Activated CD8-positive, alpha-beta memory T cell treated with anti-CD3 and anti-CD28 coated beads for 24 hours (primary cell): ENCODE measurements at places on chromosomes 6 and 20.

- DNase-seq, result no peak
These were observed 103.6 kb upstream of the BMP2 start for GRCh38 chr20:6663751-6664388.

- peak; percentile 9 for DNase-seq
These were observed 159.6 kb upstream of the PMEPA1 start for GRCh38 chr20:57869291-57869950.

GRCh38 chr6:28929887-28930620 lies 6.3 kb upstream of the TRIM27 start:
- no peak for DNase-seq

- no peak for DNase-seq
These were observed 1176.0 kb upstream of the GJE1 start for GRCh38 chr6:140956571-140957369.

- no peak for DNase-seq
These were observed 28.5 kb upstream of the SCUBE3 start for GRCh38 chr6:35185302-35185681.

DNA sequence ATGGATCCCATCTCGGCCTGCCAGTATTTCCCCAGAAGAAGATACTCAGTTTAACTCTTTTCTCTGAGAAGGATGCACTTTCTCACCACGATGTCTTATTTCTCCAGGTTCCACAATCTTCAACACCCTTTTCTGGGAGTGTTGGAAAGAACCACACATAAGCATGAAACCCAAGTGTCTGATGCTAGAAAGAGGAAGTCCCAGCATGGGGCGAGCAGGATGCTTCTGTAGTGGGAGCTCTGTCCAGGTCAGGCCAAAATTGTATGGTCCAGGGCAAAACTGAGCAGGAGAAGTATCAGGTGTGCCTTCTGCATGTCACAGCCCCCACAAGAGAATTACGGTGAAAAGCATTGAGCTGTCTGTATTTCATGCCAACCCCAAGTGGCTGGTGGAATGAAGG lies 11.0 kb downstream of the TREM1 start:
- no peak for DNase-seq

GRCh38 chr6:101266063-101266462 lies 127.4 kb upstream of the GRIK2 start:
- DNase-seq, result no peak

- no peak for DNase-seq
These were observed 55.9 kb downstream of the NINL start for GRCh38 chr20:25529295-25529951.

GRCh38 chr20:5835871-5836270 lies 85.7 kb downstream of the SHLD1 start:
- no peak for DNase-seq
